ENCODE measurements at places on chromosomes 3 and 15.
A peak's percentile ranks its signal among the peaks of the same experiment; 100 is the strongest.

GRCh38 chr3:170040418-170040817, 2.6 kb downstream of the GPR160 start:
- no peak for DNase-seq

DNA sequence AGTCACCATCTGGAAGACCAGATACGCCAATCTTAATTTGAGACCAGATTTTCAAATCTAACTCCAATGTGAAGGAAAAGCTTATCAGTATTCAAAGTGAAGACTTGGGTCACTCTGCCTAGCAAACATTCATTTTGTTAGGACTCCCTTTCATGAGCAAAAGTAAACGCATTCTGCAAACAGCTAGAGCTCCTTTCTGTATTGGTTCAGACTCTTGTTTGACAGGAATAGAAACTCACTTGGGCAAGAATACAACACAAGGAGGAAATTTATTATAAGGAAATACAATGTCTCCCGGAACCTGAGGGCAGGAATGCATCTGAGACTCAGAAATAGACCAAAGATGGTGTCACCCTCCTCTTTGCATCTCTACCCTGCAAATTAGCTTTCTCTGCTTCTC, 558.6 kb downstream of the TAFA4 start:
- DNase-seq: no peak

DNA sequence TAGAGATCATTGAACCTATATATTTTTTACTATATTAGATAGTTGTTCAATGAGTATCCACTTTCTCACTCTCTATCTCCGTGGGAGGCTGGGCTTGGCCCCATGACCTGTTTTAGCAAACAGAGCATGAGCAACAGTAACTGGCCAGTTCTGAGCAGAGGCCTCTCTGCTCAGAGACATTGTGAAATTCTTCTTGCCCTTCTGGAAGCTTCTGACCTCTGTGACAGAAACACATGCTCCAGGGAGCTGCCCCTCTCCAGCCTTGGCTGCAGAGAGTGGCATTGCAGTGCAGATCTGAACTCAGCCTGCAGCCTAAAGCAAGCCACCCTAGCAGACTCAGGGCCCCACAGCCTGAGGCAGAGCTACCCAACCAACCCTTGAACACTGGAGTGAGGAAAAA, 20.5 kb downstream of the FAM240A start:
- DNase-seq: no peak

DNA sequence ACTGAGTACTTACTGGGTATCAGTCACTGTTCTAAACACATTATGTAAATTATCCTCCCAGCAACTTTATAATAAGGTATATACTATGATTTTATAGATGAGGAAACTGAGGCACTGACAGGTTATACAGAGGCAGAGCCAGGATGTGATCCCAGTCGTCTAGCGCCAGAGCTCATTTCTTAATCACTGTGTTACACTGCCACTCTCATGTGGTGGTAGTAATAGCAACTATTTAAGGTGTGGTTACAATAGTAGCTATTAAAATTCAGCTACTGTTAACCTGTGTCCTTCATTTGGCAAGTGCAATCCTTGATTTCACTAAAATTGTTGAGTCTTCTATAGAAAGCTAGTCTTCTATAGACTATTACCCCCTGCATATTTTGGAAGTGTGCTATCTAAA, 43.1 kb upstream of the TRPC1 start:
- DNase-seq: no peak

GRCh38 chr15:75064846-75065245, 41.5 kb downstream of the PPCDC start:
- DNase-seq: no peak

DNA sequence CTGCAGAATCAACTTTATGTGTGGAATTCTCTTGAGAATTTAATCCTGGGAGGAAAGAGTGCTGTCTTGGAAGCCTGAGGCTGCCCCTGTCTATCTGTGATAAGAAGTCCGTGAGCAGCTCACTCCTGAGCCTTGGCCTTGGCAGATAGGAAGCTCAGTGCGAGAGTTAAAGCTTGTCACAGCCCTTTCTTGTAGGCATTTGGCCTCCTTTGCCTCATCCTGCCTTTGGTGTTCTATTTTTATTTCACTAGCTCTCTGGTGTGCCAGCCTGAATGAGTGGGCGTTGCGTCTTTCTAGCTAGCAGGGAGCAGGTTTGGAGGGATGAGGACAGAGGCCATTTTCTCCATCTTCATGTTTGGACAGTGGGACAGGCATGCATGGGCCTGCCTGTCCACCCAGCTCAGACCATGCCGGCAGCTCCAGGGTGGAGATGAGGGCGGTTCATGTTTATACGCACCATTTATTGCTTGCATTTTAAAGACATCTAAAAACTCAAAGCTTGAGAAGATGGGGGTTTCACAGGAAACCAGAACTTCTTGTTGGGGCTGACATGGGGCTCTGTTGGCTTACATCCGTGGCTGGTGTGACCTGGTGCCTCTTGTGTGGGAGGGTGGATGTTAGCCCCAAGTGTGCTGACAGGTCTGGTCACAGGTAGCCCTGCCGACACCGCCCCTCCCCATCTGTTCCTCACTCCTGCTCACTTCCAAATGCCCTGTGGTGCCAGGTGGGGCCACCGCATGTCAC, 29.8 kb downstream of the IRAK2 start:
- peak; percentile 40 for DNase-seq

DNA sequence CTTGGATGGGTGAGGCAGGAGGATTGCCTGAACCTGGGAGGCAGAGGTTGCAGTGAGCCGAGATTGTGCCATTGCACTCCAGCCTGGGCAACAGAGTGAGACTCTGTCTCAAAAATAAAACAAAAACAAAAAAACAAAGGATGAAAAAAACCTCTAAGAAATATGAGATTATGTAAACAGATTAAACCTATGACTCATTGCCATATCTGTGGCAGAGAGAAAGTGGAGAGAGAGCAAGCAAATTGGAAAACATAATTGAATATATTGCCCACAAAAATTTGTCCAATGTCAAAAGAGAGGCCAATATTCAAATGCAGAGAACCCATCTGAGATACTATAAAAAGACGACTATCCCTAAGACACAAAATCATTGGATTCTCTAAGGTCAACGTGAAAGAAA, 1106.0 kb downstream of the OTOL1 start:
- DNase-seq: no peak

DNA sequence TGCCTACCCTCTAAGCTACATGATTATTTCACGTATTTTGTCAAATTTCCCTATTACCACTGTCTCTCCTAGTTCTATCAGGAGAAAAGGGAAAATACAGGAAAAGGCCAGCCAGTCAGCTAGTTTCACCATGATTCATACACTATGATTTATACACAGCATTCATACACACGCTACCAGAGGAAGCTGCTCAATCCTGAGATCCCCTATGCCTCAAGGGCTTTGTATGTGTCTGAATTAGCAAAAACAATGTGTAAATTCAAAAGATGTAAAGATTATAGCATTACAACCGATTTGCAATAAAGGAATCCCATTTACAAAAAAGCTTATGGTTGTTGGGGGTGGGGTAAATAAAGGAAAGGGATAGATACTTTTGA, 3.1 kb upstream of the ACKR4 start:
- no peak for DNase-seq

DNA sequence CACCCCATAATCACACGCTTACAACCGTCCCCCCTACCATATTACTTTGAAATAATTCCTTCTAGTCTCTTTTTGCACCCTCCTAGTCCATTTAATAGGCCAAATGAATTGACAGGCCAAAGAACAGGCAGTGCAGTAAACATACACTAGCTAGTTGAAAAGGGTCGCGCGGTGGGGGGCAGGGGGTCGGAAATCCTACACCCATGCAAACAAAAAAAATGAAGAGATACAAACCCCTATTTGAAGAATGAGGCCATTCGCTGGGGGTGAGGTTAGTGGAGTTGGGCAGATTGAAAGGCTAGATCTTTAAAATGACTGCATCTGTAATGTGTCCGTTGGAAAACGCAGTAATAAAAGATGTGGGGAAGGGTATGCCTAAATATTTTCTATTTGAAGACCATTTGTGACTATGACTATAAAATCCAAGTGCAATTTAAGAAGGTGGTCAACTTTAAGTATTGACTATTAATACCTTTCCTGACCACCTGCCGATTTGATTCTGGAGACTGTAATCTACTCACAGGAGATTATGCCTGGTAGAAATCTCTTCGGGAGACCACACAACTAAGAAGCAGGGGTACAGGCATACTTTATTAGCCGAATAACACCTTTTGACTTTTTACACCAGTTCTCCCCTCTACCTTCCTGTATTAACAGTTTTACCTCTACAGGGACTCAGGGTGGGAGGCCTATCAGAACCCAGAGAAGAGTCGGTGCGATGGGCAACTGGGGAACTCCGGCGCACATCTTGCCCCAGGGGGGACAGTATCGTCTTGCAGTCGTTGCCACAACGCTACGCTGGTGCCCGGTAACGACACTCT, 762 bp upstream of the ARL6 start:
- no peak for DNase-seq

GRCh38 chr3:187747506-187747905, 2.2 kb upstream of the BCL6 start:
- DNase-seq: no peak

DNA sequence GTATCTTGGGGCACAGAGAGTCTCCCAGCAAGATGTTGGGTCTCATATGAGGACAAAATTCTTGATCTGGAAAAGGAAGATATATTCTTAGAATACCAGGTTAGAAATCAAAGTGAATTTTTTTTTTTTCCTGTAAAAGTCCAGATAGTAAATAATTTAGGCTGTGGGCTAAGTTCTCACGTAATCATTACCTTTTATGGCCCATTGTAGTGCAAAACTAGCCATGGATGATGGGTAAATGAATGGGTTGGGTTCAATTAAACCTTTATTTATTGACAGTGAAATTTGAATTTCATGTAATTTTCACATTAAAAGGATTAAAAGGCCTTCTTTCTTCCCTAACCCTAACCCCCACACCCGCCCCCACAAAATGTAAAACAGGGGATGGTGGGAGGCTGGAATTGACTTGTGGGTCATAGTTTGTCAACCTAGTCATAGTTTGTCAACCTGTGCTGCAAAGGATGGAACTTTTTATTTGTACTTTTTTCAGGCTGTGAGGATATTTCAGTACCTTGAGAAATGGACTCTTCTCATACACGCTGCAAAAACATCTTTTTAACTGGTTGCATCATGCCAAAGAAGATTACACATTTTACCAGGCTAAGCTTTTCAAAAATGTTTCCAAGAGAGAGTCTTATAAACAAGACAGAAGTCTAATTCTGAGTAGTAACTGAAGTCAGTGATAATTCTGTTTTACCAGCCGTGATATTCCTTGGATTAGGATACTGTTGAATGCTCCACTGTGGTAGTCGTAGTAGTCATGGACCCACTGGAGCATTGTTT, 138.8 kb downstream of the AKAP13 start:
- DNase-seq: no peak

DNA sequence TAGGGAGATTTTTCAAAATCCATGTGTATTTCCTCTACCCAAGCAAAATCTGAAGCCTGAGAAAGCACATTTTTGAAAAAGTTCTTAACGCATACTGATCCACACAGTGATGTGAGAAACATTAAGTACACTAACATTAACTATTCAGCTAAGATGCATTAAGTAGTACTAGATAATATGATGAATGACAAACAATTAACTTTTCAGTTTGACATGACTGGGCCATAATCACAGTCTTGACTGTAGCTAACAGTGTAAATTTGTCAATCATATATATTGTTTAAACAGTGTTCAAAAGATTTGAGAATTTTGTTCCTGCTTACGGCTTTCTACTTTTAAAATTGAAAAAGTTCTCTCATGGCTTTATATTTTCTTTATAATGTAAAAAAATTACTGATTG, 72.0 kb downstream of the CNTN3 start:
- DNase-seq: no peak

GRCh38 chr3:101509811-101510210, 3.2 kb downstream of the SENP7 start:
- no peak for DNase-seq

GRCh38 chr3:50314342-50314741, 8.2 kb downstream of the HYAL2 start:
- no peak for DNase-seq

- DNase-seq: no peak
Measured at GRCh38 chr3:129576514-129577352, 29.7 kb downstream of the PLXND1 start.

- no peak for DNase-seq
Measured at GRCh38 chr3:194275291-194275690, 75.8 kb downstream of the CPN2 start.

DNA sequence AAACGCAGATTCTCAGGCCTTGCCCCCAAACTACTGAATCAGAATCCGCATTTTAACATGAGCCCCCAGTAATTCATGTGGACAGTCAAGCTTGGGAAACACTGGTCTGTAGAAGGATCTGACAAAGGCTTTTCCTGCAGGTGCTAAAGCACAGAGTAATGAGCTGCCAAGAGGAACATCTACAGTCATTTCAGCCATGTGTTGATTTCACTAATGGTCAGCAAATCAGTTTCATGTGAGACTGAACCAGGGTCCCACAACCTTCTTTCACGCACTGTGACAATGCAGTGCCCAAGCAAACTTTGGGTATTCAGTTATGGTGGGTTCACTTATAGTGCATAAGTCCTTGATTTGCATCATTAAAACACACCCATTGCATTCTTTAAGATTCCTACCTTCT, 237.6 kb downstream of the TUSC7 start:
- DNase-seq: no peak

- DNase-seq: no peak
Measured at GRCh38 chr15:49023354-49023753, 22.9 kb downstream of the SECISBP2L start.

- DNase-seq: no peak
Measured at GRCh38 chr3:23840521-23840920, 34.8 kb downstream of the UBE2E1 start.

DNA sequence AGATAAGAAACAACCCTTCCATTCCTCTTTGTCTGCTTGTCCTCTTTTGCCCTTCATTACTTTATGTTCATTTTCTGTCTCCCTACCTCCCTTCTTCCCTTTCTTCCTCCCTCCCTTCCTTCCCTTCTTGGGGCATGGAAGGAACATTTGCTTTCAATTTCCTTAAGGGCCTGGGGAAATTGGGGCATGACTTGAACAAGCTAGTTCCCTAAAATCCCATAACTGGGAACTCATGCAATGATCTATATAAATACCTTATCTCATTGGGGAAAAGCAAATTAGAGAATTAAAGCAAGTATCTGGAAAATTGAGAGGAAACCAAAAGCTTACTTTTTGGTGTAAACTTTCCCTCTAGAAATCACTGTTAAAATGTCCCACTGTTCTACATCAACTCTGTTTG, 35.7 kb downstream of the BOC start:
- DNase-seq: no peak

GRCh38 chr15:27899583-27900285, 199.4 kb downstream of the OCA2 start:
- DNase-seq: no peak

GRCh38 chr3:76700323-76700722, 339.6 kb upstream of the ROBO2 start:
- DNase-seq: no peak

DNA sequence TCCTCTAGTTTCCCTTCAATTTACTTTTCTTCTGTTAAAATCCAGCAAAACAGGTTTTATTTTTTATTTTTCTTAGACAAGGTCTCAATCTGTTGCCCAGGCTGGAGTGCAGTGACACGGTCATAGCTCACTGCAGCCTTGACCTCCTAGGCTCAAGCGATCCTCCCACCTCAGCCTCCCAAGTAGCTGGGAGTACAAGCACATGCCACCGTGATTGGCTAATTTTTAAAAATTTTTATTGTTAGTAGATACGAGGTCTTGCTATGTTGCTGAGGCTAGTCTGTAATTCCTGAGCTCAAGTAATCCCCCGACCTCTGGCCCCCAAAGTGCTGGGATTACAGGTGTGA, 41.6 kb downstream of the ILDR1 start:
- no peak for DNase-seq

GRCh38 chr3:63309768-63310167, 31.7 kb downstream of the SYNPR start:
- DNase-seq: no peak
